ENCODE measurements at places on chromosomes 5 and 9.

DNA sequence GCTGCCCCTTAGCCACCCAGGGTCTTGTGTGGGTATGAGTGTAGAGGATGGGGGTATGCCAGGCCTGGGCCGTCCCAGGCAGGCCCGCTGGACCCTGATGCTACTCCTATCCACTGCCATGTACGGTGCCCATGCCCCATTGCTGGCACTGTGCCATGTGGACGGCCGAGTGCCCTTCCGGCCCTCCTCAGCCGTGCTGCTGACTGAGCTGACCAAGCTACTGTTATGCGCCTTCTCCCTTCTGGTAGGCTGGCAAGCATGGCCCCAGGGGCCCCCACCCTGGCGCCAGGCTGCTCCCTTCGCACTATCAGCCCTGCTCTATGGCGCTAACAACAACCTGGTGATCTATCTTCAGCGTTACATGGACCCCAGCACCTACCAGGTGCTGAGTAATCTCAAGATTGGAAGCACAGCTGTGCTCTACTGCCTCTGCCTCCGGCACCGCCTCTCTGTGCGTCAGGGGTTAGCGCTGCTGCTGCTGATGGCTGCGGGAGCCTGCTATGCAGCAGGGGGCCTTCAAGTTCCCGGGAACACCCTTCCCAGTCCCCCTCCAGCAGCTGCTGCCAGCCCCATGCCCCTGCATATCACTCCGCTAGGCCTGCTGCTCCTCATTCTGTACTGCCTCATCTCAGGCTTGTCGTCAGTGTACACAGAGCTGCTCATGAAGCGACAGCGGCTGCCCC, 2.6 kb downstream of the SLC35A4 start:
- no peak for DNase-seq

- DNase-seq: no peak
These were observed 6.1 kb upstream of the NRARP start for GRCh38 chr9:137308057-137308619.

DNA sequence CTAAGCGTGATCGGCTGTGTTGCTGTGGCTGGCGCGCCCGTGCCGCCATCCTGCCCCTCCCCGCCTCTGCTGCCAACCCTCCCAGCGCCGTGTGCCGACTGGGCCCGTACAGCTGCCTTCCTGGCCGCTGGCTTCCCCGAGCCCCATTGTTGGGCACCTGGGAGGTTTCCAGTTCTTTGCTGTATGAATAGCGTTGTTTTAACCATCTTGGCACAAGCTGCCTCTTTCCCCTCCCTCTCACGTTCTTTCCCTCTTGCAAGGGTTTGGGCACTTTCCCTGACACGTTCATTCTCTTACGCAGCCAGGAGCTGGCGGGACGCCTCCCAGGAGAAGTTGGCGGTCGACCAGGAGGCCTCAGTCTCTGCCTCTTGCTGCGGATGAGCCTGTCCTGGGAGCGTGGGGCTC, 43.1 kb upstream of the RXRA start:
- no peak for DNase-seq

DNA sequence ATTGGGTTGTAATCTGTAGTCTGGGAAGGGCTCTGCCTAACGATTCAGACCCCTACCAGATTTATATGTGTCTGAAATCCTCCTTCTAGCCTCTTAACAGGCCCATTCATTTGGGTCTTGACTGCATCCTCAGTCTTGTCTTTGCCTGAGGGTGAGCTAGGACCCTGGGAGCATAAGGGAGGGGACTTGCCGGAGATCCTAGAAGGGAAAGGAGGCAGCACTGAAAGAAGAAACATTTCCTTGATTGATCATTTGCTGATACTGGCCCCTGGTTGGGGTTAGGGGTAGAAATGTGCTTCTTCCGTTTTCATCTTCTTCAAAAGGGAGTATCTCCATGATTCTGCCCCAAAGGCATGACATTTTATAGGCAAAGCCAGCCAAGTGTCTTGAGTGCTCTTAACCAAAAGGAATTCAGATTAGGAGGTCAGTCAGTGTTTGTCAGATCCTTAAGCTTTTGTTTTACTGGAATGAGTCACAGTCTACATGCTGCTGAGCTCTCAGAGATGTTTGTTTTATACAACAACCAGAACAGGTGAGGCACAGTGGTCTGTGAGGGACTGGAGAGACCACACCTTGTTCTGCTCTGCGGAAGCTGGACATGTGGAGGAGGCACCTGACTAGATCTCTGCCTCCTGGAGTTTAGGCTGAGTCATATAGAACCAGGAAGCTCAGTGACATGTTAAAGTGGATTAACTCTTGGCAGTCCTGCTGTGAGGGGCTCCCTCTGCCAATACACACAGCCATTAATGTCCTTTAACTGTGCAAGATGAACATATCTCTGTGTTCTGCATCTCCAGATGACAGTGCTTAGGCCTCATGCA, 37.7 kb downstream of the PCDHAC2 start:
- no peak for DNase-seq

DNA sequence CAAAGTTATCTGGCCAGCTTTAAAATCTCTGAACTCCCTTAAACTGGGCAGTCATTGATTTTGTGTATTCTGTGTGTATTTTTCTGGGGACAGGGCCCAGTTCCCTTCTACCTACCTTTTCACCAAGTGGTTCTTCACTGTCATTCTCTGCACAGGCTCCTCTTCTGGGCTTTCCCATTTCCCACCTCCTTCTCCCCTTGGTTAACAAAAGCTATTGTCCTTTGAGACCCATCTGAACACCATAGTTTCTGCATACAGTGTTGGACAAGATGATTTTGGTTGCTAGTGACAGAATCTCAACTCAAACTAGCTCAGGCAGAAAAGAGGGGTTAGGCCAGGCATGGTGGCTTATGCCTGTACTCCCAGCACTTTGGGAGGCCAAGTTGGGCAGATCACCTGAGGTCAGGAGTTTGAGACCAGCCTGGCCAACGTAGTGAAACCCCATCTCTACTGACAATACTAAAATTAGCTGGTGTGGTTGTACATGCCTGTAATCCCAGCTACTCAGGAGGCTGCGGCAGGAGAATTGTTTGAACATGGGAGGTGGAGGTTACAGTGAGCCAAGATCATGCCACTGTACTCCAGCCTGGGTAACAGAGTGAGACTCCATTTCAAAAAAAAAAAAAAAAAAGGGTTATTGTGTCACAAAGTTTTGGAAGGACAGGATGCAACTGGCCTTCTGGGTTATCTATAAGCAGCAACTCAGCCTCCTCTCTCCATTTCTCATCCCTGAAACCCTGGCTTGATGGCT, 31.0 kb upstream of the ANKRD34B start:
- DNase-seq: no peak

DNA sequence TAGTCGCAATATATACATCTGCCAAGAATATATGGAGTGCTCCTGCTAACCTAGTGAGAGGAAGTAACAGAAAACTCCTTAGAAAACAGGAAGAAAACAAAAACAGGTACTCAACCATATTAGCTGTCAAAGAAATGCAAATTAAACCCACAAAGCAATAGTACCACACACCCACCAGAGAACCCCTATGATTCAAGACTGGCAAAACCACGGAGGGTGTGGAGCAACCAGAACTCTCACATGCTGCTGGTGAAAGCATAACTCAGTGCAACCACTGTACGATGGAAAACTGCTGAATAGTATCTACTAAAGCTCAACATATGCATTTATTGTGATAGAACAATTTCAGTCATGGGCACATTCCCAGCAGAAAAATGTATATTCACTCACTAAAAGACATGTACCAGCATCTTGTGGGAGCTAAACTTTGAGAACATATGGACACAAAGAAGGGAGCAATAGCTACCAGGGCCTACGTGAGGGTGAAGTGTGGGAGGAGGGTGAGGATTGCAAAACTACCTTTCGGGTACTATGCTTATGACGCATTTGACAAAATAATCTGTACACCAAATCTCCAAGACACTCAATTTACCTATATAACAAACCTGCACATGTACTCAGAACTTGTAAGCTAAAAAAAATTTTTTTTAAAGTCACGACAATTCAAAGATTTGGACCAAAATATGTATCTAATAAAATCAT, 34.0 kb downstream of the PTPN3 start:
- DNase-seq: no peak

- DNase-seq: no peak
These were observed 1429.1 kb downstream of the MAT2B start for GRCh38 chr5:164934561-164934960.
